Nephron progenitor cell (in vitro differentiated cells): ENCODE measurements at places on chromosomes 16 and 17.

GRCh38 chr16:89051521-89052166 is 42.0 kb upstream of the ACSF3 start:
- peak; percentile 3 for DNase-seq

GRCh38 chr16:1857433-1858097 is 14.4 kb downstream of the MEIOB start:
- DNase-seq: no peak

GRCh38 chr16:58271589-58271988 is 23.2 kb downstream of the PRSS54 start:
- DNase-seq: no peak

DNA sequence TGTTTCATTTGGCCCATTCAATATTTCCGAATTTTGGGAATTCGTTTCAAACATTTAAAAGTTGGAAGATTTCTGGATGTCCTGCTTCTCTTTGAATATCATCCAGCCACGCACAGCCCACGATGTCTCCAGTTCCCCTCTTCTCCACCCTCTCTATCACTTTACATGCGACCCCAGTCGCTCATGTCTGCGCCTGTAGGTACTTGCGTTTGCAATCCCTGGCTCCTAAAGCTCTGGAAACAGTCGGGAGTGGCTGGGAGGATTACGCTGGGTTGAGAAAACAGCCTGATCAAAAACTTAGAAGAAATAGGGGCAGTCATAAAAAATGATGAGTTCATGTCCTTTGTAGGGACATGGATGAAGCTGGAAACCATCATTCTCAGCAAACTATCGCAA is 1.5 kb upstream of the SBK1 start:
- no peak for DNase-seq

- peak; percentile 22 for DNase-seq
Measured at GRCh38 chr16:57409870-57410587, 5.5 kb downstream of the CCL17 start.

DNA sequence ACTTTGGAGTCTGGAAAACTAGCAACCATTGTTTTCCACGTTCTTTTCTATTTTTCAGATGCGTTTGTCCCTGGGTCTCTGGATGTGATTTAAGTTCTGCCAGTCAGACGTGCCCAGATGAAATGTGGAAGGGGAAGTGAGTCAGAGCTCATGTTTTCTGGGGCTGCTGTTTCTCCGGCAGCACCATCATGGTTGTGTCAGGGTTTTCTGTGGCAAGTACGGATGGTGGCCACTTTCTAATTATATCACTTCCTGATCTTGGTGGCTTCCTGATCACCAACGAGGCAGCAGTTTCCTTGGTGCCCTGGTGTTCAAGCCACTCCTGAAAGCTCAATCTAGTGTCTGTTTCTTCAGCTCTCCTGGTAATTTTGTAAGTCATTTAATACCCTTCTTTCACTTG is 31.4 kb upstream of the PMFBP1 start:
- no peak for DNase-seq

GRCh38 chr16:64975821-64976220 is 146.0 kb downstream of the CDH11 start:
- DNase-seq: no peak

DNA sequence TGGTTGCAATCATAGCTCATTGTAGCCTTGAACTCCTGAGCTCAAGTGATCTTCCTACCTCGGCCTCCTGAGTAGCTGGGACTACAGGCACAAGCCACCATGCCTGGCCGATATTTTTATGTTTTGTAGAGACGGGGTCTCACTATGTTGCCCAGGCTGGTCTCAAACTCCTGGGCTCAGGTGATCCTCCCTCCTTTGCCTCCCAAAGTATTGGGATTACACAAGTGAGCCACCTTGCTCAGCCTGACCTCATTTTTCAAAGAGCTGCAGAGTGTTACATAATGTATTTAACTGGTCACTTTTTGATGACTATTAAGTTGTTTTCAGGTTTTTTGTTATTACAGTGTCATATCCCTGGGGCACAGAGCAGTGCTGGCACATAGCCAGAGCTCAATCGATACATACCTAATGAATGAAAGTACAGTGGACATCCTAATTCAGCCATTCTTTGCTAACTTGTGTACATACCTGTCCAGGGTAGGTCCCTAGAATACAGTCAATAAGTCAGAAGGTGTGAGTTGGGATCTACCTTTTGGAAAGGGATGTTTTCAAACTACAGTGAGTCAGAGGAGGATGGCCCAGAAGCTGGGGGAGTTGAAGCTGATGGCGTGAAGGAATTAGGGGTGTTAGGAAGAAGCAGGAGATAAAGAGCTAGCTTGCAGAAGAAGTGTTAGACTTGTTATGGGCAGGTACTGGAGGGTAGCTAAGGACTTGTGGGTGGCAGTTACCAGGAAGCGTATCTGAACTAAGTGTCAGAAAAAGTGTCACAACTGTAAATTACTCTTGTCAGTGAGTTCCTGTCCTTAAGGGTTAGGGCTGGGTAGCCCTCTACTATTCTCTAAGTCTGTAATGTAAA is 20.1 kb upstream of the CYLD start:
- no peak for DNase-seq

DNA sequence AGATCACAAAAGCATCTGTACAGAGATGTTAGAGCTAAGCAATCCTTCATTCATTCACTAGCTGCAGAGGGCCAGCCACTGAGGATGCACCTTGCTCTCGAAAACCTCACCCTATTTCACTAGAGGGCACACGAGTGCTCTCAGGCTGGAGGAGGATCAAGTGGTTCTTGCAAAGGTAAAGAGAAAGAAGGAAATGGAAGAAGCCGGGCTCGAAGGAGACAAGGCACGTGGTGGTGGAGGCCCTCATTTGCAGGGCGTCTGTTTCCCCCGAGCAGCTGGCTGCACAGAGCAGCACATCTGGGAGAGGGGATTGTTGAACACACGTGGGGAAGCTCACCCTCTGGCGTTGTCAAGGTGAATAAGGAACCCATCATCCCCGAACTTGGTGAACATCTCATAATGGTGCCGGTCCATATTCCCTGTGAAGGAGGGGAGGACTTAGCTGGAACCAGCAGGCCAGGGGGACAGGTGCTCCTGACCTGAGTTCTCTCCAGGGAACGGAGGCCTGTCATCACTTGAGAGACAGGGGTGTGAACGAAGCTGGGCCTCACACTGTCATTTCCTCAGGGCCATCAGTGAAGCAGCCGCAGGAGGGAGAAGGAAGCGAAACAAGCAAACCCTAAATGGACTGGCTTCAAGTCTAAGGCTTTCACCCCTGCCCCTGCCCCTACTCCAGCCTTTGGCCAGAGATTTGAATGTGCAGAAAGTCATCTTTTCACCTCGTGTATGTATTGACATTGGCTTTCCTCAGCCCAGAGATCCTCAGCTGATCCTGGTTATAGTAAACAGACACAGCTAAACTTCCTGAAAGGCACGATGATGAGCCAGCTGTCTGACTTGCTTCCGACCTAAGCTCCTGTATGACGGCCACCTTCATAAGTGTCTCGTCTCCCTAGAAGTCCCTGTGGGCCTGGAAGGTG is 27.6 kb downstream of the PRKAR1A start:
- DNase-seq: no peak

DNA sequence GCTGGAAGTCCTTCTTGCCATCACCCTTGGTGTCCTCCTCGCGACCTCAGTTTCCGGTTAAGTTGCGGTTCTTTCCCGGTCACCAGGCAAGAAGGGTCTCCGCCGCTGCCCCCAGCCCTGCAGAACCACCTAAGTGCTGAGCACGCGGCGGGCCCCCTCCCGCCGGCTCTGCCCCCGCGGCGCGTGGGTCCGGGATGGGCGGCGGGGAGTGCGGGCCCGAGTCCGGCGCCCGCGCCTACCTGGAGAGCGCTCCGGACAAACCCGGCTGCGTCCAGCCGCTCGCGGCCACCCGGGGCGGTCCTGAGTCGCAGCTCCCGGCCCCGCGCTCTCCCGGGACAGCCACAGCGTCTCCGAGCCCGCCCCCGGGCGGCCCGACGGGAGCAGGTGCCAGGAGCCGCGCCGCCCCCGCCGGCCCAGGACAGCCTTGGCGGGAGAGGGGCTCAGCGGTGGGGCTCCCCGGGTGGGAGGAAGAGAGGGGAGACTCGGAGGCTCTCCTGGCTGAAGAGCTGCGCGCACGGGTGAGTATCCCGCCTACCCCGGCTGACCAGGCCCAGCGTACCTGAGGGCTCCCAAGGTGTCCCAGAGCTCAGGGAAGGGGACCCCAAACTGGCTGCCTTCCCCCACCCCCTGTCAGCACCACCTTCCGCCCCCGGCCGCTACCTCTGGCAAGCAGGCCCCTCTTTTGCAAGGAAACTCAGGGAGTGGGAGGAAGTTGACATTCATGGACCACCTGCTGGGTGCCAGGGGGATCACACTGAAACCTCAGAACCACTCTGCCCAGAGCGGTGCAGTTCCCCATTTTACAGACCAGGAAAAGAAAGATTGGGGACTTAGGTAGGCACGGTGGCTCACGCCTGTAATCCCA is 22.2 kb upstream of the C17orf113 start:
- DNase-seq: peak; percentile 72

DNA sequence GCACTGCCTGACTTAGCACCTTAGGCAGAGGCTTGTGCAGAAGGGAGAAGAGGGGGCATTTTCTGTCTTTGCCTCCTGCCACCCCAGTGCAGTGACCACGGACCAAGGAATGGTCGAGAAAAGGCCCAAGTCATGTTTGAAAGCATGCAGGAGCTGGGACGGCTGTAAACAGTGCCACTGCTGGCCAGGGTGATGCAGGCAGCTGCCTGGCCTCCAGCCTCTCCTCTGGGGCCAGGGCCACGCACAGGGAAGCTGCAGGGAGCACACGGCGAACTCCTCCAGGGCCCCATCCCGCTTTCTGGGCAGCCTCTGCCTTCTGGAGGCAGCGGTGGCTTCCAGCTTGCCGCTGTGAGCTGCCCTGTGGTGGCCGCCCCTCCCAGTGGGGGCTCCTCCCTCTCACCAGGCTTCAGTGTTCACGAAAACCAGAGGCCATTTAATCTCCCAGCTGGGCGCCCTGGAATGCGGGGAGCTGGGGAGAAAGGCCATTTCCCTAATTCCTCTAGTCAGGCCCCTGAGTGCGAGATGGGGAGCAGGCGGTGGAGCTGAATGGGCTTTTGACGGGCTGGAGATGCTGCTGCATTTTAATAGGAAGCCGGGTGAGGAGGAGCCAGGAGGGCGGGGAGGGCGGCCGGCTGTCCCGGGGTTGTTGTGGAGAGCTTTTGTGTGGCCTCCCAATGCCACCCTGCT is 28.7 kb upstream of the DNAI2 start:
- DNase-seq: peak; percentile 66

DNA sequence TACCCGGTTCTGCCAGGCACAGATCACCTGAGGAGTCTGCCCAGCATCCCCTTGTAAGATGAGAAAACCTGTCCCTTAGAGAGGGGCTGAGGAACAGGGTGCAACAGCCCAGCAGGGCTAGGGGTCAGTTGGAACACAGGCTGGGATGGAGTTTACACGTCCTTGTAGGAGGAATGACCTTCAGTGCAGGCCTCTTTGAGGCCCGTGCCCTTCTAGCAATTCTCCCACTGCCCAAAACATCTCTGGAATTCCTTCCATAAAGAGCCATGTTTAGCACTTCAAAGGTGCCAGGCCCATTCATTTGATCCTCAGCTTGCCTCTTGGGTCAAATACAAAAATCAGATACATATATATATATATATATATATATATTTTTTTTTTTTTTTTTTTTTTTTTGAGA is 4.5 kb downstream of the CTNS start:
- no peak for DNase-seq

DNA sequence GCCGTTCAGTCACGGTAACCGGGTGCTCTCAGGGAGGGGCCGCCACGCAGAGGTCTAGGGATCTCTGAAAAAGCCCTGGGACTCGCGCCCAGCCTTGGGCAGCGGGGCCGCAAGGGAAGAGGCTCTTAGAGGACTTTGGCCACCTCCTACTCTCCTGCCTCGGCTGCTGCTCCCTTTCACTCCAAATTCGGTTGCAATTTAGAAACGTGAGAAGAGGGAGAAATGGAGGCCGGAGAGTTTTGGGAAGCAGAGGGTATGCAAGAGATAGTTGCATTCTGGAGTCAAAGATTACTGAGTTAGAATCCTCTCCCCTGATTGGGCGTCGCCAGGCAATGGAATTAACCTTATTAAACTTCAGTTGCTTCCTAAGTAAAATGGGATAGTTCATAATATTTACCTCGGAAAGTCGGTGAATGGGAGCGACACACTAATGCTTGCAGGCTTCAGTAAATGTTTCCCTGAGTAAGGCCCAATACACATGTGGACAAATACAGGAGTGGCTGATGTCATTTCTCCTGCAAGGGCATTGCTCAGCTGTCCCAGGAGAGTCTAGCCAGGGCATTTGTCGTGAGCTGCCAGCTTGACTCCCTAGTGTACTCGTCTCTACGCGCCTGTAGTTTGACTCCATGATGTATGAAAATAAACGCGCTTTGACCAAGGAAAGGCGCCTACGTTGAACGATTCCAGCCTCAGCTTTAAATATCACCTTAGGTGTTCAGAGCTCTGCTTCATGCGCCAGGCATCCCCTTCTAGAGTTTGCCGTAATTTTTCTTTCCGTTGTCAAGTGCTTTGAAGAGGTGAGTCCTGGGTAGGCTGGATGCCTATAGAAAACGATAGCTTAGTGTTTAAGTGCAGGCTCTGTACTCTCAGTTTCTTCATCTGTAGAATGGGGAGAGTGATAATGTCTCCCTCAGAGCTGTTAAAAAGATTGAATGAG is 667 bp downstream of the OGFOD1 start:
- peak; percentile 15 for DNase-seq

DNA sequence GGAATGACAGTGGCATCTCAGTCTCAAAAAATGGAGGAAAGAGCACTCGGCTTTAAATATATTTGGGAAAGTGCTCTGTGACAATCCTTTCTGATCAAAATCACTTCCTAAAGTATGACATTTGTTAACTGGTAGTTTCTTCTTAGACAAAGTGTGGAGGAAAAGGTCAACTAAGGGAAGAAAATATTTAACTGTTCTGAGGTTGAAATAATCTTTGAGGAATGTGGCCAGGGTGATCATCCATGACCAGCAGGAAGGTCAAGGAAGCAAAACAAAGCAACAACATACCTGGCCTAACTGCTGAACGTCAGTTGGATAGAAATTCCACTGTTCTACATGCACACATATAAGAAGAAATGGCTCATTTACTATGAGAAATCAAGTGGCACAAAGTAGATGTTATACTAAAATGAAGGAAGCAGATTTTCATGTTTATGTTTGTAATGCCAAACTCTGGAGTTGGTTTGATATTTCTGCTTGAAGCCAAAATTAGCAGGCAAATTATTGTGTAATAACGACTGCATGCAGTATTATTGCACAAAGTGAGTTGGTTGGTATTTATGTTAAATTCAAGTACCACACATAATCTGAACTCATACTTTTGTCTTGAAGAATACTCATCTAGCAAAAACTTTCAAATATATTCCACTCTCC is 87.3 kb upstream of the CORO6 start:
- no peak for DNase-seq

GRCh38 chr16:75264999-75265910 is 13.8 kb upstream of the BCAR1 start:
- peak; percentile 50 for DNase-seq

DNA sequence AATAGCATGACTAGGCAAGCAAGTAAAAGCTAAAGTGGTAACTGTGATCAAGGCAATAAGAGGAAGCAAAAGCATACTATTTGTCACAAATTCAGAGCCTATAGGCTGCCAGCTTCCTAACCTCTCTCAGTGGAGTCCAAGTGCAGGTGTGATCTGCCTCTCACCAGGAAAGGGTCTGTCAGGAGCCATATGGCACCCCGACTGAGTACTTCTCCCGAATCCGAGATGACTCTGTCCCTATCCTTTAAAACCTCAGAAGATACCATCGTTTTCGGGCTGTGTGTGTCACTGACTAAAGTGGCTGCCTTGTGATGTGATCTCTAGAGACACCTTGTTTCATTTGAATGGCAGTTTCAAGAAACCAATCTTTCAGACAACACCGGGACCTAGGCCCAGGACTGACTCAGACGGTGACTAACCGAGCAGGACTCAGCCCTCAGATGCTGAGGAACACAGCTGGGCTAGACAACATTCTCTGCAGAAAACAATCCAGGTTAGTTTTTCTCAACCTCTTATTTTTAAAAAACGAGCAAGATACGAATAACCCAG is 63.6 kb downstream of the SMG6 start:
- no peak for DNase-seq
